ENCODE measurements at places on chromosomes 6 and 20.

DNA sequence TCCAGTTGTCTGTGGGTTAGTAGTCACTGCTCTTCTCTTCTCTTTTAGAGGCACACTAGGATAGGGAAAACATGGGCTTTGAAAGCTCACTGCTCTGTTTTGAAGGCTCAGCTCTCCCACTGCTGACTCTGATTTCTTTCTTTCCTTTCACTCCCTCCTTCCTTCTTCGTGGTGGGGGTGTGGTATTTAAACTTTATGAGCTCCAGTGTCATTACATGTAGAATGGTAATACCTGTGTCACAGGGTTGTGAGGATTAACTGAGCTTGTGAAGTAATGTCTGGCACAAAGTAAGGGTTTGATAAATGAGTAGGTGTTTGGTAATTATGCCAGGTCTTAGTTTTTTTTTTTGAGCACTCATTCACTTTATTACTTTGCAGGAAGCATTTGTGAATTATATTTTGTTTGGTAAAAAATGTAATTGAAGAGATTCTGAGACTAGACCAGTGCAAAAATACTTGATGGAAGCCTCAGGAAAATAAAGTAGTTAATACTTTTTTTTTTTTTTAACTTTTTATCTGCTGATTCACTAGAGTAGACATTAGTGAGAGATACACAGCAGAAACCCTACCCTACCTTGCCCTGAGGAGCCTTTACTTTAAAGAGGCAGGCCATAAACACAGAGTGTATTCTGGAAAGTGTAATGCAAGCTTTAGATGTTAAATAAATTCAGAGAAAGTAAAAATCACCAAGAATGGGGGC, 17.3 kb downstream of the SMAP1 start:
- no peak for DNase-seq

DNA sequence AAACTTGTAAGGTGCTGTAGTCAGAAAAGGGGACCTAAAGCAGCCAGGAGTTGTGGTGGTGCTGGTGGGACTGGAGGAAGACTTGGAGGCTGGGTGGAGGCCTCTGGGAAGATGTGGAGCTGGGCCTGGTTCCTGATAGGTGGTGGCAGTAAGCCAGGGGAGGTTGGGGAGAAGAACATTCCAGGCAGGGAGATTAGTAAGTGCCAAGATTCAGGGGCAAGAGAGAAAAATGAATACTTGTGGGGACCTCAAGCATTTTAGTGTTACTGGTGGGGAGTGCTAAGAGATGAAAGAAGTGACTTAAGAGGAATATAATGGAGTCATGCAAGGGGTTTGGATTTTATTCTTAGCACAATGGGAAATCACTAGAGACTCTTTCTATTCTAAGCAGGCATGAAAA, 79.0 kb upstream of the B3GAT2 start:
- no peak for DNase-seq

DNA sequence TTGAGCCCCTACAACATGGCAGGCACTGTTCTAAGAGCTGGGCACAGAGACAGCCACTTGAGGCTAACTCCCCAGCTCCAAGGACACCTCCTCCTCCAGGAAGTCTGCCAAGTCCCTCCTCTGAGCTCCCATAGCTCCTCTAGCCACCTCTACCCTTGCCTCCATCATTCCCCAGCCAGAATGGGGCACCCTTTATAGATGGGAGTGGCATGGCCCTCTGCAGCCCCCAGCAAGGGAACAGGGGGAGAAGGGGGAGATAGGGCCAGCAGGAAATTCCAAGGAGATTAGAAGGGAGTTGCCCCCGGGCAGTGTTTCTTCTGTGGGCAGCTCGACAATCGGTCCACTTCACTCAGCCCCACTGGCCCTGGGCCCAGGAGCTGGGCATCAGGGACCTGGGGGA, 19.7 kb upstream of the TLDC2 start:
- DNase-seq = no peak

GRCh38 chr6:132816660-132817059, 2.3 kb downstream of the RPS12 start:
- DNase-seq = no peak

DNA sequence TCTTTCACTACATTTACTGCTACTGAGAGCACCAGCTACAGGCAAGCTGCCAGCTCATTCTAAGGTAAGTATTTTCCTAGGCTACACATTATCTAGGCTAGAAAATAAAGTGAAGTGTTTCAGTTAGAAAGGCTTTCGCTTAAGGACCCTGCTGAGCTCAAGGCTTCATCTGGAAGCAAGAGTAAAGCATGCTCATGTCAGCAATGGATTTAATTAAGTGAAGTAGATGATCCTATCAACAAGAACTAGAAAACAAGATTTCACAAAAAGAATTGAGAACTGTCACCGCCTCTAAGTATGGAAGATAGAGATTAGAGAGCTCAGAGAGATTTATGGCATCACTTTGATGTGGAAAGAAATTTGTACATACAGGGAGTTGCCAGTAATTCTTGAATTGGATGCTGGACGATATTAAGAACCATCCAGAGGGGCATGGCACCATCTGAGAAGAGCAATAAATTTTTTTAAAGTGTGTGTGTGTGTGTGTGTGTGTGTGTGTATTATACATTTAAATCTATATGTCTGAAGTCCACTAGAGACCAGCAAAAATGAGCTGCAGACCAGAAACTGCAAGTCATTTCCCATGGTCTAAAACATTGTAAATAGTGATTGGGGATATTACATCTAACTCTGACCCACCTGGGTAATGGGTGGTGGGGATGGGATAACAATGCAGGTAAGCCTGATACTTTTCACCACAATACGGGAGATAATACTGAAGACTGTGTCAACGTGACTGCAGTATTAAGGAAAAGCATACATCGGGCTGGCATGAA, 105.2 kb upstream of the MAP7 start:
- no peak for DNase-seq

DNA sequence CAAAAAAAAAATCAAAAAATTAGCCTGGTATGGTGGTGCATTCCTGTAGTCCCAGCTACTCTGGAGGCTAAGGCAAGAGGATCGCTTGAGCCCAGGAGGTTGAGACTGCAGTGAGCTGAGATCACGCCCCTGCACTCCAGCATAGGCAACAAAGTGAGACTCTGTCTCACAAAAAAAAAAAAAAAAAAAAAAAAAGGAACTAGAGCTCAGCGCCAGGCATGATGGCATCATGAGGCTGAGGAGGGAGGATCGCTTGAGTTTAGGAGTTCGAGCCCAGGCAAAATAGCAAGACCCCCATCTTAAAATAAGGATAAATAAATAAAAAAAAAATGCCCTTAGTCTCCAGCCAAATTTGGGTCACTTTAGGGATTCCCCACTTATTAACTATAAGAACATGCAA, 40.4 kb upstream of the PIM1 start:
- DNase-seq = no peak

DNA sequence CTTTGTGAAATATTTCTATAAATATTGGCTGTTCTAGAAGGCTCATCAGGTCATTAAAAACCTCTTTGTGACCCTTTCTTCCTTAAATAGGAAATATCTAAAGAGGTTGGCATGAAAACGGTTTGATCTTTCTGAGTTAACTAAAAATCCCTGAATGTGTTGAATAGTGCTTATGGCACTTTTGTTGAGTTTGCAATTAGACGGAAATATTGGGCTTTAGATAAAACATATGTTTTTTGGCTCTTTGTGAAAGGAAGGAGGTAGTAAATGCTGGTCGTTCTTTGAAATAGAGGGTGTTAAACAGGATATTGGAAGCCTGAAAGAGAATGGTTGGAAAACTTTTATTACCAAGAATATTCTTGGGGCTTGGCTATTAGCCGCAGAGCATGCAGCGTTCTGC, 163.0 kb downstream of the ARID1B start:
- no peak for DNase-seq

- peak; percentile 64 for DNase-seq
Measured at GRCh38 chr6:142331075-142331551, 29.3 kb downstream of the ADGRG6 start.

GRCh38 chr6:30610065-30610464, 7.0 kb downstream of the PPP1R10 start:
- no peak for DNase-seq
